ENCODE measurements at places on chromosomes 6 and 20.

DNA sequence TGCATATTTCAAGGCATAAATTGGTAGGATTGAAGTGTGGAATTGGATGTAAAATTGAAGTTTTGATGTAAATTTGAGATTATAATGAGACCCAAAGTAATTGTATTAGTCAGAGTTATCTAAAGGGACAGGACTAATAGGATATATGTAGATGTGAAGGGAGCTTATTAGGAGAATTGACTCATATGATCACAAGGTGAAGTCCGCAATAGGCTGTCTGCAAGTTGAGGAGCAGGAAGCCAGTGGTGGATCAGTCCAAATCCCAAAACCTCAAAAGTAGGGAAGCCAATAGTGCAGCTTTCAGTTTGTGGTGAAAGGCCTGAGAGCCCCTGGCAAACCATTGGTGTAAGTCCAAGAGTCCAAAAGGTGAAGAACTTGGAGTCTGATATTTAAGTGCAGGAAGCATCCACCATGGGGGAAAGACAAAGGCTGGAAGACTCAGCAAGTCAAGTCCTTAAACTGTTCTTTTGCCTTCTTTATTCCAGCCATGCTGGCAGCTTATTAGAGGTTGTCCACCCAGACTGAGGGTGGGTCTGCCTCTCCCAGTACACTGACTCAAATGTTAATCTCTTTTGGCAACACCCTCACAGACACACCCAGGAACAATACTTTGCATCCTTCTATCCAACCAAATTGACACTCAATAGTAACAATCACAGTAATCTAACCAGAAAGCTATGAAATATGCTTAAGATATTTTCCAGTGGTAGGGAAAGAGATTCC, 442.6 kb upstream of the PTCHD4 start:
- DNase-seq, result no peak

GRCh38 chr6:26571592-26572296, 25.0 kb upstream of the ABT1 start:
- DNase-seq, result peak; percentile 71

GRCh38 chr6:166667796-166668610, 41.0 kb upstream of the RPS6KA2 start:
- DNase-seq, result no peak

GRCh38 chr20:4341804-4342485, 326.6 kb upstream of the RNF24 start:
- no peak for DNase-seq
